ENCODE measurements at places on chromosomes 7 and 10.

DNA sequence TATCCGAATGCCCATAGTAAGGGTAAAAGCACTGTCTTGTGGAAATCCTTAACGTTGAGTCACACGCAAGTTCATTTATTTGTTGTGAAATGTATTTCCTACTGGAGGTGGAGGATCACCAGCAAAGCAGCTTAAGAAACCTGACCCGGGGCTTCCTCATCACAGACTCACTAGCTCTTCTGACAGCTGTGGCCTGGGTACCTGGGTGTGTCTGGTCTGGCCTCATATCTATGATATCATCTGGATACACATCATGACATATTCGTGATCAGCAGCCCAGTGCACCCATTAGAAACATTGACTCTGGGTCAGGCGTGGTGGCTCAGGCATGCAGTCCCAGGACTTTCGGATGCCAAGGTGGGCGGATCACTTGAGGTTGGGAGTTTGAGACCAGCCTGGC, 8.8 kb downstream of the DRGX start:
- no peak for DNase-seq

DNA sequence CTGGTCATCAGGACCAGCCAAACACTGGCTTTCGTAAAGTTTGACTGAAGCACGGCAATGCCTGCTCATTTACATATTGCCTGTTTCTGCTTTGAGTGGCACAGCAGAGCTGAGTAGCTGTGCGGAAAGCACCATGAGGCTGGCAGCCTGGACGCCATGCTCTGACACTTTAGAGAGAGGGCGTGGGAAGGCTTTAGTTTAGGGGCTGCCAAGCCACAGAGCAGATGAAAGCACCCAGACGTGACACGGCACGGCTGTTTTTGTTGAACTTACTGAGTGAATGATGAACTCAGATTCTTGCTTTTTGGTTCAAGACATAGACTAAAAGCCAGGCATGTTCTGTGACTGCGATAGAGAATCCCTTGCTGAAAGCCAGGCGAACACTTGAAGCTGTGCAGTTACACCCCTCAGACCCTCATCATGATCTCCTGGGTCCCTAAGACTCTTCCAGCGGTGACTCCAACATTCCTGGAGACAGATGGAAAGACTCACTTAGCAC, 182.1 kb downstream of the ZMYND11 start:
- no peak for DNase-seq

DNA sequence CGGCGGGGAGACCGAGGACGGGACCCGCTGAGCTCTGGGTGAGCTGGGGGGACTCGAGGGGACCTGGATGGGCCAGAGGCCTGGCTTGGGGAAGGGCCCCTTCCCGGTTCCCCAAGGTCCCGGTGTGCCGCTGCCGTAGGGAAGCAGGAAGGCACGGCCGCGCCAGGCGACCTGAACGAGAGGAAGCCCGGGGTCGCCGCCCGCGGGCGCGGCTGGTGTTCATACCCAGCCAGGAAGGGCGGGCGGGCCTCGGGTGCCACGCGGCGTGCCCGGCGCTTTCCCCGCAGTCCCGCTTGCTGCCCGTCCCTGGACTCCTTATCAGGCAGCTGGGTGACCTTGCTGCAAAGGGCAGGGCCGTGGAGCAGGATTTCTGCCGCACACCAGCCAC, 38.0 kb downstream of the ZNF777 start:
- DNase-seq, result no peak

DNA sequence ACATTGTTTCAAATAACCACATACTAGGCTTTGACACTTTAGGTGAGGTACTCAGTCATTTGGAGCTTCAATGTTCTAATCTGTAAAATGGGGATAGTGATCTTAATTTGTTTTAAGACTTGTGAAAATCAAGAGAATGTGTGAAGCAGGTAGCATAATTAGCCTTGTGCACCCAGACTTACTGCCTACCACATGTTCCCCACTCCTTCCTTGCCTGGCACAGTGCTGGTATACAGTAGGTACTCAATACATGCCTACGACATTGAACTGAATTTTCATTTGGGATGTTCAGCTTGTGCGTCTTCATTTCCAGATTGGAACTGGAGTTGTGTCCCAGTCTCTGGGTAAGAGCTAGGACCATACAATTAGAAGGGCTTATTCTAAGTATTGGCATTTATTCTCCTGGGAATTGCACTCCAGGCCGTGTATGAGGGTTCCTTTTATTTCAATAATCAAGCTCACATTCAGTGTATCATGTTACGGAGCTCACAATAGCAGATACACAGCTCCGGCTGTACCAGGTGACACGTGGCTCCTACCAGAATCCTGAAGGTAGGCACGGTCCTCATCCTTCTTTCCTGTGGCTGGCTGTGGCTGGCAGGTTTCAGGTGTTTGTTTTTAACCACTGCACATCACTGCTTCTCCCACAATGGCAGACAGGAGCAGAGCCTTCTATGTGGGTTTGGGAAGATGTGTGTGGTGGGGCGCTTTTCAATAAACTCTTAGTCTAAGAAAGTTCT, 109.4 kb upstream of the PDCD4 start:
- DNase-seq, result no peak

DNA sequence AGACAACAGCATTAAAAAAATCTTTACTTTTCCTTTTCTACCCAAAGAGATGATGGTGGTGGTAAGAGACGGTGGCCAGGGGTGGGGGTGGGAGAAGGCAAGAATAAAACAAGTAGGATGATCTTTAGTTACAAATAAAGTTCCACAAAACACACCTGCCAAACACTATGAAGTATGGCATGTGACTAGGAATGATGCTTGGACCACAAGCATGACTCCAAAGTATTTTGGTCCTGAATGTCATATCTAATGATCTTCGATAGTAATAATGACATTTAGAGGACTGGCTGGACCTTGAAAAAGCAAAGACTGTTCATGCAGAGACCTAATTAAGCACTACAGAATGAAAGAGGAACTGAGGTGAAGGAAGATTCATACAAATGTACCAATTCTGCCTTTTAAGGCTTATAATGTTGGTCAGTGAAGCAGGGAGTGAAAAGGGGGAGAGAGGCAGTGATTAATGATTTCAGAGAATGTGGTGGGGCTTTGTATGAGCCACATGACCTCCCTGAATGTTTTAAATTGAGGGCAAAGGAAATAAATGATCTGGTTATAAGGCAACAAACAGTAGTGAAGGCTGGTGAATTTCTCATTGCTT, 29.6 kb upstream of the DKK1 start:
- no peak for DNase-seq

- DNase-seq, result no peak
These were observed 76.7 kb downstream of the SKAP2 start for GRCh38 chr7:26787701-26788100.

GRCh38 chr10:33791272-33791660, 456.8 kb upstream of the NRP1 start:
- no peak for DNase-seq

GRCh38 chr7:13021566-13022300, 334.3 kb downstream of the ARL4A start:
- DNase-seq, result no peak

DNA sequence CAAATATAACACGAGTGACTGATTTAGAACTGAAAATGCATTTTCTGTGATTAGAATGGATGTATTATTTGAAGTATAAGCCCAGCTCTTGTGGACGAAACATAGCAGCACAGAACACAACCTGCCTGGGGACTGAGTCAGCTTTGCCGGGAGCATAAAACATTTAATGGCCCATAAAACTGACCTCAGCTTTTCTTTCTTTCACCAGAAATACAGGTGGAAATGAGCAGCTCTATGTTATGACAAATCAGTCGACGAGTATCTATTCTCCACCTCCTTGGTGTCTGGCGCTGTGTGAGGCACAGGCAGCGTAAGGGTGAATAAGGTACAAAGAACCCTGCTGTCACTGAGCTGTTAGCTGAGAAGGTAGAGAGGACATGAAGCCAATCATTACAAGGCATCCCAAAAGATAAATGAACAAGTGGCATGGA, 471.6 kb upstream of the AKR1E2 start:
- no peak for DNase-seq

GRCh38 chr10:90969121-90969534, 48.2 kb upstream of the ANKRD1 start:
- no peak for DNase-seq
